ENCODE measurements at places on chromosomes 4 and X. TPM values are rescaled to one million over a fixed set of nuclear protein-coding genes. Genes with fewer than 3 reads are reported as not detected.

CT55 gene
- total RNA-seq = not detected

UGT2A1 gene
- not detected for total RNA-seq

NLRP2B gene
- total RNA-seq = not detected

USP17L30 gene
- total RNA-seq = not detected

JAKMIP1 gene
- not detected for total RNA-seq

CPZ gene
- 7.0 TPM for total RNA-seq

HSFX2 gene
- 0.36 TPM for total RNA-seq

MTTP gene
- 0.25 TPM for total RNA-seq

PNMA6F gene
- total RNA-seq = not detected

CXCL3 gene
- total RNA-seq = 0.09 TPM

ERAS gene
- total RNA-seq = not detected

EDA gene
- total RNA-seq = 1.4 TPM

ZFX gene
- 41.5 TPM for total RNA-seq

GYG2 gene
- 4.3 TPM for total RNA-seq

TBC1D14 gene
- total RNA-seq = 65.1 TPM

CENPVL1 gene
- total RNA-seq = 0.41 TPM

NELFA gene
- total RNA-seq = 26.2 TPM

EGF gene
- total RNA-seq = 0.09 TPM

OPN1LW gene
- total RNA-seq = not detected

MAGEB17 gene
- not detected for total RNA-seq

EDA2R gene
- 9.2 TPM for total RNA-seq

UGT2B11 gene
- total RNA-seq = not detected

SPANXB1 gene
- not detected for total RNA-seq

IL13RA2 gene
- total RNA-seq = 213 TPM

ZNF157 gene
- total RNA-seq = not detected

SEPTIN6 gene
- total RNA-seq = 7.0 TPM

ITIH6 gene
- not detected for total RNA-seq

TEX13C gene
- total RNA-seq = not detected

ANK2 gene
- total RNA-seq = 200 TPM

ZCCHC18 gene
- total RNA-seq = 2.4 TPM

PARM1 gene
- 0.63 TPM for total RNA-seq

CD38 gene
- not detected for total RNA-seq

SORBS2 gene
- 2.8 TPM for total RNA-seq

TMPRSS11B gene
- not detected for total RNA-seq

PFKFB1 gene
- 0.09 TPM for total RNA-seq

PAGE5 gene
- total RNA-seq = not detected

PCYT1B gene
- total RNA-seq = 0.74 TPM

ADD1 gene
- total RNA-seq = 168 TPM

CT45A7 gene
- total RNA-seq = not detected

GRIA3 gene
- 10.1 TPM for total RNA-seq

CXCR3 gene
- total RNA-seq = not detected

Data from fibroblast of the aortic adventitia (primary cell).